NCI-H510A treated with DMSO at 0.1 percent for 48 hours (cell line): ENCODE measurements at places on chromosomes 13 and 19.

GRCh38 chr19:8460516-8461298 lies 15.9 kb downstream of the HNRNPM start:
- no peak for DNase-seq

GRCh38 chr19:53900191-53900860 lies 8.8 kb upstream of the CACNG7 start:
- DNase-seq = no peak

- DNase-seq = no peak
Measured at GRCh38 chr13:98843482-98843877, 91.0 kb upstream of the SLC15A1 start.

GRCh38 chr19:6890401-6890913 lies 3.1 kb downstream of the ADGRE1 start:
- DNase-seq = no peak

- no peak for DNase-seq
Measured at GRCh38 chr19:13010992-13011652, 15.8 kb downstream of the NFIX start.

GRCh38 chr13:98563071-98563470 lies 13.8 kb downstream of the STK24 start:
- no peak for DNase-seq

DNA sequence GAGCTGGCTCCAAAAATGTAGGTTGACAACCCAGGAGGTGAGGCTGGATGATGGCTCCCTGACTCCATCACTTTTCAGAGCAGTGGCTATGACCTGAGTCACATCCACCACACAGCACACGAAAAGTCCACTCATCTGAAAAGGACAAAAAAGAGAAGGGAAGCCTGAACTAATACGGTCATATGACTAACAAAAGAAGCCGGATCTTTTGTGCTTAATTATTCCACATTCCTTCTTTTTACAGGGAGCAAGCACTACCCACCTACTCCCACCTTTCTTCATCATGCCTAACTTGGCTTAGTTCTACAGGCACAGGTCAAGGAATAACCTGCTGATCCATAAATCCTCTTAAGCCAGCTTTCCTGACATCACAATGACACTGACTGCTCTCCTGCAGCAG lies 601.3 kb upstream of the MIR17HG start:
- DNase-seq = no peak

DNA sequence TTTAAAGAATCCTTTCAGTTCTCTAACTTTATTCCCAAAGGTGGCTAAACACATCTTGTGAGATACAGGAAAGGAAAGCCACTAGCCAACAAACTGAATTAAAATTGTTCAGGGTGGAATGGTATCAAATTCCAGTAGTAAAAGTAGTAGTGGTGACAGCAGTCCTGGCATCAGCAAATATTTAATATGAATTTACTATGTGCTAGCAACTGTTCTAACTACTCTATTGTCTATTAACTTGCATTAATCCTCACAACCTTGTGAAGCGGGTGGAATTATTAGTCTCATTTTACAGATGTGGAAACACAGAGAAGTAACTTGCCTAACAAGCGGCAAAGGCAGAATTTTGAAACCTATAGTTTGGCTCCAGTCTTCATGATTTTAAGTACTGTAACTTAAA lies 130.1 kb downstream of the KLF12 start:
- DNase-seq = no peak

DNA sequence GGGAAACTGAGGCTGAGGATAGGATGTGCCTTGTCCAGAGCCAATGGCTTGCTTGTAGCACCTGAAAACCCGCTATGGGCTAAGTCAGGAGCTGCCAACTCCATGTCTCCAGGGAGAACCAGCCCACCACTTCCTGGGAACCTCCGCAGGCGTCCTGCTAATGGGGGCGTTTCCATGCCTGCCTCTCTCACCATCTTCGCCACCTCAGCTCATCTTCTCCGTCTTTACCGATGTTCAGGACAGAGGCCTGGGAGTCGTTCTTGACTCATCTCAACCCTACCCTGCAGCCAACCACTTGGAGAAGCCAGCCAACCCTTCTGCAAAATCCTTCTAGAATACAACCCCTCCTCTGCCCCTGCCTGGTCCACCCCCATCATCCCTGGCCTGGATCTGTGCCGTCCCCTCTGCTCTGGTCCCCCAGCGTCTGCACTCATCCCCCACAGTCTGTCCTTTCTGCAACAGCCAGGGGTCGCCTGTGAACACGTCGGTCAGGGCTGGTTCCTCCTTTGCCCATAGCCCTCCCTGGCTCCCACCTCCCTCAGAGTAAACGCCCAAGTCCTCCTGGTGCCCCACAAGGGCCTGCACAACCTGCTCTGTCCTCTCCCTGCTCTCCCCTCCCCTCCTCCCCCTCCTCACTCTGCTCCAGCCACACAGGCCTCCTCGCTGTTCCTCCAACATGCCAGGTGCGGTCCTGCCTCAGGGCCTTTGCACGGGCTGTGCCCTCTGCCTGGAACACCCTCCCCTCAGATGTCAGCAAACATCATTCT lies 31.0 kb downstream of the PTPRS start:
- no peak for DNase-seq

DNA sequence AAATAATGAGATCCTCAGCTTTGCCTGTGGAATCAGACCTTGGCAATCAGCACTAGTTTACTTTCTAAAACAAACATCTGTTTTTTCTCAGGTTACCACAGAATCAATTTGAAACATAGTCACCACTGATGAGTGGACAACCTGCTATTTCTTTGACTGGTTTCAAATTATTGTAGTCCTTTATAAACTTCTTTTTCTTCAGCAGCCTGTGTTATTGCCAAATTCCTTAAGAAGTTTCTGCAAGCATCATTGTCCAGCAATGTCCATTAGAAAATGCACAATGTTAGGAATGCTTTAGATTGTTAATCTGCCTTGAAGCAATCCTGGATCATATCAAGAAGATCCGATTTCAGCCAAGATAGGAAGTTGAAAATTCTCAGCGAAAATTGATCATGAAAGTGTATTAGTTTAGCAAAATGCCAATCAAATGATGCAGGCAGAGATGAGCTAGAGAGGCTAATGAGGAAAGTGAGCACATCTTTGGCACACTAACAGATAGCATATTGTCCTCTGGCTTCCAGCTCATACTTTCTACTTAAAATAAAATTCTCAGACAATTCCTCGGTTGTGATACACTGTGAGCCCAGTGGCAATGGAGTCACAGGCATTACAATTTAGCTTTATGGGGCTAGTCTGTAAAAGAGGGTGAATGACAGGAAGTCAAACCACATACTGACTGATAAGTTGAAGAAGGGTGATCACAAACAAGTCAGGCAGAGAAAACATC lies 270.6 kb downstream of the SLITRK6 start:
- no peak for DNase-seq

- no peak for DNase-seq
Measured at GRCh38 chr13:43074824-43075510, 51.6 kb downstream of the DNAJC15 start.

GRCh38 chr19:1136201-1136600 lies 32.4 kb downstream of the GPX4 start:
- DNase-seq = peak; percentile 30

- no peak for DNase-seq
Measured at GRCh38 chr19:16423891-16424290, 47.9 kb downstream of the EPS15L1 start.

DNA sequence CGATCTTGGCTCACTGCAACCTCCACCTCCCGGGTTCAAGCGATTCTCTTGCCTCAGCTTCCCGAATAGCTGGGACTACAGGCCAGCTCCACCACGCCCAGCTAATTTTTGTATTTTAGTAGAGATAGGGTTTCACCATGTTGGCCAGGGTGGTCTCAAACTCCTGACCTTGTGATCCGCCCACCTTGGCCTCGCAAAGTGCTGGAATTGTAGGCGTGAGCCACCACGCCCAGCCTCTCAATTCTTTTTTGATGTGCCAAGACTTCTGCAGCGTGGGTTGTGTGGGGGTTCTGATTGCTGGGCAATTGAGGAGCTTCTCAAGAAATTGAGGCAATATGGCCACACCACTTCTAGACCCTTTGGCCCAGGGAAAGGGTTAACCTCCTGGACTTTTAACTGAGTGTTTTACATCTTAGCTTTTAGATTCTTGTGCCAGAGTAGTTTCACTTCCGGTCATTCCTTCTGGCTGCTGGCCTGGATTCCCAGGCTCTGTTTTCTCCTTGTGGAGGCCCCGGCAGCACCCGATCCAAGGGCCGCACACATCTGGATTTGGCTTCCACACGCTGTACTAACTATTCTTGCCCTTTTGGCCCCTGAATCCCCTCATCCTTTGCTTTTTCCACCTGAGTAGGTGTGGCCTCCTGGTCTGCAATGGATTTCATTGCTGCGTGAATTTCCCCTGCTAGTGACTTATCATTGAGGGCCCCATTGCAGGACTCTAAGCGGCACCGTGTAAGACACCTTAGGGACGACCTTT lies 14.7 kb downstream of the SMARCA4 start:
- DNase-seq = no peak

- DNase-seq = peak; percentile 25
Measured at GRCh38 chr13:27919934-27920676, at the start of gene PDX1. PDX1 (plus strand) TSS chr13:27920000; CDS start chr13:27920139, 139 bp downstream.

GRCh38 chr19:7519361-7520130 lies 2.9 kb upstream of the MCOLN1 start:
- no peak for DNase-seq

GRCh38 chr19:5042556-5042955 lies 73.6 kb downstream of the KDM4B start:
- DNase-seq = no peak

DNA sequence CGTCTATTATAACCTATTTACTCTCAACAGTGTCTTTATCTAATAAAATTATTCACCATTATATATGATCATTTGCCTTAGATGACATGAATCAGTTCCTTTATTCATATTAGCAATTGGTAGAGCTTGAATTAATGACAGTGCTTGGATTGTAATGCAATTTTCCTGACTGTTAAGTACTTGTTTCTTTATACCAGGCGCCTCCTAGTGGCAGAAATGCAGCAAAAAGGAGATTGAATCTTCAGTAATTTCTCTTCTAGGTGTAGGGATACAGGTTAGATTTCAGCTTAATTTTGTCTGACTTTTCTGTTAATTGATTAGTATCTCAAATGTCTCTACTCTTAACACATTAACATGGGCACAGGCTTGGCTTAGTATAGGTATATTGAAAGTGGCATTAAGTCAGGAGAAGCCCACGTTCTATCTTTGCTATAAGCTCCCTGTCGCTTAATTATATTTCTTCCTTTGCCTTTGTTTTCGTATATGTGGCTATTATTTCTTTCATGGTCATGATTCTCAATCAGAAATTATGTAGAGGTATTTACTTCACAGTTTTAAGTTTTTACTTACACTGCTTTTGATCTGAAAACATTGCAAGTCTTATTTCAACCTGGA lies 9.1 kb upstream of the LHFPL6 start:
- DNase-seq = peak; percentile 44

DNA sequence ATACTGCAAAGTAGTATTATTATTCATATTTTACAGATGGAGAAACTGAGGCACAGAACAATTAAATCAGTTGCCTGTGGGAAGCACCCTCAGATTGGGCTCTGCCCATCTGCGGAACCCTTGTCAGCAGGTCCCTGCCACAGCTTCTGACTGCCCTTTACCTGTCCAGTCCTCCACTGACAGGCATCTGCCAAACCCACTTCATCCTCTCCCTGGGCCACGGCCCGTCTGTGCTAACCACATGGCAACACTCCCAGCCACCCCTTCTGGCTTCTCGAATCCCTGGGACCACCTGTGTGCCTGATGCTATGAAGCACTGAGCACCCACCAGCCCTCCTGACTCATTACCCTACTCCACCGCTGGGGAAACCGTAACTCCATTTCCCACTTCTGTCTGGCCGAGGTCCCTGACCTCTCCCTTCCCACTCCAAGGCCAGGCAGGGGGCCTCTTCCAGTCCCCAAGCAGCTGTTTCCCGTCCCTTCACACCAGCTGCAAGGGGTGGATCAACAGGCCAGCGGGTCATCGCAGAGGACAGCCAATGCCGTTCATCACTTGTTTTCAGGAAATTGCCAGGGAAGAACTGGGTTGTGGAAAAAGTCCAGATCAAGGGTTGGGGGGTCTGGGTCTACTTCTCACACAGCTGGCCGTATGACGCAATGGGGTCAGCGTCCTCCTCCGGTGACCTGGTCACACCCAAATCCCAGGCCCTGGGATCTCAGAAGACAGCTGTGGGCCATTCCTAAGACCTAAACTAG lies 2.5 kb downstream of the KANK3 start:
- DNase-seq = no peak

- no peak for DNase-seq
Measured at GRCh38 chr13:112453207-112453829, 77.2 kb downstream of the SPACA7 start.

GRCh38 chr13:110890279-110891165 lies 24.3 kb downstream of the ANKRD10 start:
- DNase-seq = no peak

GRCh38 chr19:7393939-7394730 lies 45.4 kb downstream of the ARHGEF18 start:
- no peak for DNase-seq

GRCh38 chr13:39012608-39013007 lies 22.0 kb upstream of the STOML3 start:
- DNase-seq = no peak

DNA sequence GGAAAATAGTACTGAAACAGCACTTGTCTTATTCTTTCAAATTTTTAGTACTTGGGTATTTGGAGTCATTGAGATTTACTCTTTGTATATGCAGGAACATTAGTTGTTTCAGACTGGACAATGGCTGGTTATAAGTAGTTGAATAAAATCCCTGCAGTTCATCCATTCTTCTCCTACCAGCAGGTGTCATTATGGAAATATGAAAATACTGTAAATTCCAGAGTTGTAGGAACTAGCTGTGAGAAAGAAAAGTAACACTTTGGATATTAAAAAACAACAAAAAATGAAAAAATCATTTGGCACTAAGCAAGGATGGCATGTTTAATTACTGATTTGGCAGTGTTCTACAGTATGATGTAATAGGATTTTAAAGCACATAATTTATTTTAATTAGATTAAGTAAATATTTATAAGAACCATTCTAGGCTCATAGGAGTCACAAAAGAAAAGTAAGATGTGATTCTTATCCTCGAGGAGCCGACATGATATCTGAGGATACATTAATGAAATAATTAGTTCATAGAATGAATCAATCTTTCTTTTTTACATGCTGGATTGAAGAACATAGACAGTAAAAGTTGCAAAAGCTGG lies 155.3 kb downstream of the KCNRG start:
- DNase-seq = no peak

GRCh38 chr19:14182476-14182875 lies 23.5 kb downstream of the ADGRL1 start:
- no peak for DNase-seq

DNA sequence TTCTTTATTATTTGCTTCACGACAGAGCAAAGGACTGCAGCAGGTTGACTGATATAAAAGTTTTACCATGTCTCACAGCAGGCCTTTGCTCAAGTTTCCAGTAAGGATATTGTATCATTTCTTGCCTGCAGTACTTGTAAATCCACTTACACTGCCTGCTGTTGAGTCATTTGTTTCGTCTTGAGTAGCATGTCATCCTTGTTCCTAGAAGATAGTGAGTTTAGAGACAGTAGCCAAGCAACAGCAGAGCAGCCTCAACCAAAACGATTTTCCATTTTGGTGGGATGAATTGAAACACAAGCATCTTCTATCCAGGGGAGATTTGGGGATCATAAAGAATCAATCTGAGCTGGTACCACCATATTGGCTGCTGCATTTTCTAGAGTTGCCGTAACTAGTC lies 24.0 kb upstream of the ALOX5AP start:
- no peak for DNase-seq
